ENCODE measurements at places on chromosomes 4 and X. TPM values are rescaled to one million over a fixed set of nuclear protein-coding genes. Genes with fewer than 3 reads are reported as not detected.

Gene MGAT4D
- total RNA-seq: not detected

Gene HSFX1
- total RNA-seq: 2.0 TPM

Gene ABCG2
- 2.4 TPM for total RNA-seq

Gene EXOSC9
- 27.8 TPM for total RNA-seq

Gene RPS6KA3
- 64.5 TPM for total RNA-seq

Gene CT47B1
- not detected for total RNA-seq

Gene ZAR1
- total RNA-seq: 1.8 TPM

Gene SMR3B
- not detected for total RNA-seq

Gene MAGEA2B
- total RNA-seq: not detected

Gene CORIN
- 1.9 TPM for total RNA-seq

Gene STBD1
- total RNA-seq: 7.7 TPM

Gene PNMA5
- total RNA-seq: not detected

Gene TLR6
- 3.5 TPM for total RNA-seq

Gene ENPEP
- total RNA-seq: 9.9 TPM

Gene EGFL6
- total RNA-seq: not detected

Gene NHSL2
- total RNA-seq: 16.5 TPM

Gene SHOX
- total RNA-seq: 0.21 TPM

Gene KIAA1210
- total RNA-seq: not detected

Gene UGT2B11
- total RNA-seq: not detected

Gene HSFX4
- not detected for total RNA-seq

Gene EOLA2
- total RNA-seq: 56.7 TPM

Gene RHOH
- total RNA-seq: 5.8 TPM

Gene CT55
- not detected for total RNA-seq

Gene DCLK2
- total RNA-seq: 18.3 TPM

Gene PDS5A
- total RNA-seq: 72.4 TPM

Gene CCSER1
- total RNA-seq: 1.5 TPM
